AG09319 (cell line): ENCODE measurements at places on chromosomes 6 and 20.

DNA sequence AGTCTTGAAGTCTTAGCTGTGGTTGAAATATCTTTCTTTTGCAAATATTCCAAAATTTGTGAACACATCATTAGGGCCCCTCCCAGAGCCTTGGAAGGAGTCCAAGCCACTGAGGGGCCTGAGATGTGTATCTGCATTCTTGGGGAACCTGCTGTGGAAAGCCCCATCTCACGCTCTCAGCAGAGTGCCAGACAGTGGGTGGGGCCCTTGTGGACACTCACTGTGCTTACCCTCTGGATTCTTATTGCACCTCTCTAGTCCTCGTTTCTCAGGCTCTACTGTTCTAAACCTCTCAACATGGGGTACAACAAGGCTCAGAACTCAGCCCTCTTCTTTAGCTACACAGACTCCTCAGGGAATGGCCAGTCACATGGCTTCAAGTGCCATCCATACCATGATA lies 416.2 kb upstream of the CDH4 start:
- no peak for DNase-seq

GRCh38 chr6:105302617-105303128 lies 100.2 kb downstream of the PREP start:
- DNase-seq = no peak

DNA sequence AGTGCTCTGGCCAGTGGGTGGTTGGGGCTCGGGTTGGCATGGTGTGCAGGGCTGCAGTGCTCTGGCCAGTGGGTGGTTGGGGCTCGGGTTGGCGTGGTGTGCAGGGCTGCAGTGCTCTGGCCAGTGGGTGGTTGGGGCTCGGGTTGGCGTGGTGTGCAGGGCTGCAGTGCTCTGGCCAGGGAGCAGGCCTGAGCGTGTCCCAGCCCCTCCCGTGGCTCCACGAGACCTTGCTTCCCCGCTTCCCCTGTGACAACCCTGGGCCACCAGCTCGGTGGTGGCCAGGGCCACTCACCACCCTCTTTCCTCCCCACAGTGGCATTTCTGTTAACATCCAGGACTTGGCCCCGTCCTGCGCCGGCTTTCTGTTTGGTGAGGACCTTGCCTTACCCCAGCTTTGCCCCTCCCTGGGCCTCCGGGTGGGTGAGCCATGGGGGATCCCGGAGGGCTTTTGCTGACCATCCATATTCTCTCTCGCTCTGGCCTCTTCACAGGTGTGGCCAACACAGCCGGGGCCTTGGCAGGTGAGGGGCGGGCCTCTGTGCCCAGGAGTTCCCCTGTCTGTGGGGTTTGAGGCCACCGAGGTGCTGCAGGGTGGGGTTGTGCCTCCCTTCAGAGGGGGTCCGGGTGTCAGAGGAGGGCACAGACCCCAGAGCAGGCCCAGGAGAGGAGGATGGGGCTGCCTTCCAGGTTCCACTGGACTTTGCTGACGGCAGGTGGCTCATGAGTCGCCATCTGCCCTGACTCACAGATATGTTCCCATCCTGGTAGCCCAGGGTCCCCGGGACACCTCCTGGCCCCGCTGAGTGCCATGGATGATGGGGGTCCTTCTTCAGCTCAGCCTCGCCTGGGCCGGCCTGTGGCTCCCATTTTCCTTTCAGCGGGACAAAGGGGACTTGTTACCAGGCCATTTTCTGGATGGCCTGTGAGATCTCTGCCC lies 14.0 kb downstream of the SLC17A9 start:
- no peak for DNase-seq

DNA sequence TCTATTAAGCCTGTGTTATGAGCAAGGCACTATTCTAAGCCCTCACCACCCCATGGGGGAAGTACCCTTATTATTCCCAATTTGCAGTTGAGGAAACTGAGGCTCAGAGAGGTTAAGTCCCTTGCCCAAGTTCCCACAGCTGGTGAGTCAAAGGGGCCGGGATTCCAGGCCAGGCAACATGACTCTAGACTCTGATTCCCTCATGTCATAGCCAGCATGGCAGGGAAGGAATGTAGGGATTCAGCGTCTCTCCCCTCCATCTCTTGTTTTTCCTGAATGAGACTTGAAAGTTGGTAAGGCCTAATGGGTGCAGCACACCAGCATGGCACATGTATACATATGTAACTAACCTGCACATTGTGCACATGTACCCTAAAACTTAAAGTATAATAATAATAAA lies 6.7 kb downstream of the C6orf132 start:
- no peak for DNase-seq

GRCh38 chr20:45044084-45044573 lies 56.8 kb downstream of the KCNS1 start:
- DNase-seq = peak; percentile 70

- DNase-seq = no peak
Observed at GRCh38 chr6:28224131-28225055, 682 bp upstream of the ZSCAN9 start.
